ENCODE measurements at places on chromosomes 12 and 14.

- DNase-seq: no peak
Measured at GRCh38 chr12:30519535-30519934, 176.1 kb downstream of the IPO8 start.

GRCh38 chr12:124742111-124742510 is 121.6 kb downstream of the SCARB1 start:
- no peak for DNase-seq

DNA sequence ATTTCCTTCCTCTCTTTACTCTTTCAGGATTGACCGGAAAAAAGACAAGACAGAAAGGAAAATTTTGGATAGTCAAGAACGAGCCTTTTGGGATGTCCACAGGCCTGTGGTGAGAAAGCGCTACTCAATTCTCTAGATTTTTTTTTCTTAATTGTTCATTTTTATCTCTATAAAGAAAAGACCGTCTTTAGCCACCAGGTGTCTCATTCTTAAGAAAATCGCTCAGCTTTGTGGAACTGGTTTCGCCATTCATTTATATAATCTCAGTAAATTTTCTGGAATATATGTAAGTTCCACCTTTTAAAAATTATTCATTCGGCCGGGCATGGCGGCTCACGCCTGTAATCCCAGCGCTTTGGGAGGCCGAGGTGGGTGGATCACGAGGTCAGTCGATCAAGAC is 421.1 kb downstream of the DPF3 start:
- DNase-seq: no peak

GRCh38 chr14:60925286-60925685 is 55.6 kb downstream of the TRMT5 start:
- no peak for DNase-seq

DNA sequence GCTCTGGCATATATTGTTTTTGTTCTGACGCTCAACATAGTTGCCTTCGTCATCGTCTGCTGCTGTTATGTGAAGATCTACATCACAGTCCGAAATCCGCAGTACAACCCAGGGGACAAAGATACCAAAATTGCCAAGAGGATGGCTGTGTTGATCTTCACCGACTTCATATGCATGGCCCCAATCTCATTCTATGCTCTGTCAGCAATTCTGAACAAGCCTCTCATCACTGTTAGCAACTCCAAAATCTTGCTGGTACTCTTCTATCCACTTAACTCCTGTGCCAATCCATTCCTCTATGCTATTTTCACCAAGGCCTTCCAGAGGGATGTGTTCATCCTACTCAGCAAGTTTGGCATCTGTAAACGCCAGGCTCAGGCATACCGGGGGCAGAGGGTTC is 77.0 kb downstream of the GTF2A1 start:
- no peak for DNase-seq

- DNase-seq: no peak
Measured at GRCh38 chr14:103329401-103330347, 4.4 kb upstream of the EIF5 start.

GRCh38 chr14:92973261-92973797 is 50.4 kb downstream of the CHGA start:
- DNase-seq: no peak

GRCh38 chr12:58087423-58088127 is 146.2 kb downstream of the ATP23 start:
- no peak for DNase-seq

- DNase-seq: no peak
Measured at GRCh38 chr14:75609606-75610475, 31.4 kb downstream of the FLVCR2 start.

DNA sequence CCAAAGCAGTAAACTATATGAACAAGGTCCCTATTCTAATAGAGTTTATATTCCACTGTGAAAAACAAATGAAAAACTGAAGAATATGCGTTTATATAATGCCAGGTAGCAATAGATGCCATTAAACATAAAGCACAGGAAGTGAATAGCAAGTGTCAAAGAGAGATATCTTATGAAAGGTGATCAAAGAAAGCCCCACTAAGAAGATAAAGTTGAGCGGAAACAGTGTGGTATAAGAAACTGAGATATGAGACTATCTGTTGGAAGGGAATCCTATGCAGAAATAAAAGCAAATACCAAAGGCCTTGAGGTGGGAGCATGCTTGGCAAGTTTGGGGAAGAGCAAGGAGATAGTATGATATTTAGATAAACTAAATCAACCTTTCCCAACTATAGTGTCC is 123.1 kb upstream of the FAR2 start:
- DNase-seq: no peak

DNA sequence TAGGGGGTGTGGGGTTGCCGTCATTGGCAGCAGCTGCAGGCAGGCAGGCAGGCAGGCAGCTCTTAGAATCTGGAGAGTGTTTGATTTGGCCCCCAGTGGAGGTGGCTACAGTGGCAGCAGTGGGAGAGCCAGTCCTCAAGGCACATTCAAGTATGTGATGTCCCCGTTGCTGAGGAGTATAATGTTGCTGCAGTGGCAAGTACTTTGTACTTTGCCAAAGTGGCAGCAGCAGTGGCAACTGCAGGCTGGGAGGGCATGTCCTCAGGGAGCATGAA is 147.1 kb downstream of the PAPOLA start:
- no peak for DNase-seq

DNA sequence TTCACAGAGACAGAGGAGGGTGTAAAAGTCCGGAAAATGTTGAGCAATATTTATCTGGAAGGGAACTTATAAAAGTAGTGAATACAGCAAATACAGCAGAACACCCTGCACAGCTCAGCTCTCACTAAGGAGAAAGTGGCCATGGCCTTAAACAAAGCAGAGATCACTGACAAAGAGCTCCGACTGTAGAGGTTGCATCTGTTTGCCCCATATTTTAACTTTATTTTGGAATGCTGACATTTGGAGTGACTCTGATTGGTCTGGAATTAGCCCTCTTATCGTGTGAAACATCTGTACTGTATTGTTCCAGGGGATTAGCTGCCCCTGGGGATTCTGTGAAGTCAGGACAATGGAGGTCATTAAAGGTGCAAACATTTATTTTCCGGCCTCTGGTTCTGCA is 1275.7 kb upstream of the FLRT2 start:
- no peak for DNase-seq

DNA sequence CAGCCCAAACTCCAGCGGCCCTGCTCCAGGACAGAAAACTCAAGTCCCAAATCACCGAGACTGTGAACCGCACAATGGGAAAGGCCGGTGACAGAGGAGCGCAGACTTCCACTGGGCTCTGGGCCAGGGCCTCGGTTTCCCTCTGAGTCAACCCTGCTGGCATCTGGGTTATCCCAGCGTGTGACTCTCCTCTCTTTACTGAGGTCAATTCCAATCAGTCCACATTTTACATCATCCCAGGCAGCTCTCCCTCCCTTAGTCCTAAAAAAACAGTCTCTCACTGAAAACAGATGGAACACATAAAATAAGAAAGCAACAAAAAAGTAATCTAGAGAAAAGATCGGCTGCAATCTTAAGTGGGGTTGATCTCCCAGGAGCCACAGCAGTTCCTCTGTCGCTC is 36.9 kb downstream of the ITPK1 start:
- DNase-seq: no peak

- DNase-seq: no peak
Measured at GRCh38 chr12:52416795-52417194, 10.7 kb upstream of the KRT82 start.

- no peak for DNase-seq
Measured at GRCh38 chr14:55279384-55279783, 8.2 kb downstream of the FBXO34 start.

GRCh38 chr12:104703372-104703771 is 246.6 kb downstream of the CHST11 start:
- DNase-seq: no peak

DNA sequence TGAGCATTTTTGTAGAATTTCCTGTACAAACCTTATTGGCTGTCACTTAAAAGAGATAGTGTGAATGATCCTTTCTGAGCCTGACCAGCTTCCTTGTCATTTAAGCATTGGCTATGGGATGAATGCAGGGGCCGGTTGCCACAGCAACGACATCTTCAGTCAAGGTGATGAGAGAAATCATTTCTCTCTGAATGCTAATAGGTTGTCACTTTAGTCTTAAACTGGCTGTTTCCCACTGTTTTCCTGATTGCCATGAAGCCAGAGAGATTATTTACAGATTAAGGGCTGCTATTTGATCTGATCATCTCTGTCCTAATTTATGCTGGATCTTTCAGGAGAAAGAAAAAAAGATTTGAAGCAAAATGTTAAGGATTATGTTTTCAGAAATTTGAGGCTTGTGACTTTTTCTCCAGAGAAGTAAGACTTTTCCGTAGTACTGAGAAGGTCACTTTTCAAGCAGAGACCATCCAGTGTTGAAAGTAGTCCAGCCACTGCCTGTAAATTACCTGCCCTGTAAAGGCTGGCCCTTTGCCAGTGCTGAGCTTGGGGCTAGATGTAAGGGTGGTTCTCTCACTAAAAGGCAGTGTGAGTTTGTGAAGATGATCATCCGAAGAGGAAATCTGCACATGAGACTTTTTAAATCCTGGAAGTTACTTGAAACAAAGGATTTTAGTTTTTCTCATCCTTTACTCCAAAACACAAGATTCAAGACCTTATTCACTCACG is 235.6 kb downstream of the DACT1 start:
- DNase-seq: no peak

DNA sequence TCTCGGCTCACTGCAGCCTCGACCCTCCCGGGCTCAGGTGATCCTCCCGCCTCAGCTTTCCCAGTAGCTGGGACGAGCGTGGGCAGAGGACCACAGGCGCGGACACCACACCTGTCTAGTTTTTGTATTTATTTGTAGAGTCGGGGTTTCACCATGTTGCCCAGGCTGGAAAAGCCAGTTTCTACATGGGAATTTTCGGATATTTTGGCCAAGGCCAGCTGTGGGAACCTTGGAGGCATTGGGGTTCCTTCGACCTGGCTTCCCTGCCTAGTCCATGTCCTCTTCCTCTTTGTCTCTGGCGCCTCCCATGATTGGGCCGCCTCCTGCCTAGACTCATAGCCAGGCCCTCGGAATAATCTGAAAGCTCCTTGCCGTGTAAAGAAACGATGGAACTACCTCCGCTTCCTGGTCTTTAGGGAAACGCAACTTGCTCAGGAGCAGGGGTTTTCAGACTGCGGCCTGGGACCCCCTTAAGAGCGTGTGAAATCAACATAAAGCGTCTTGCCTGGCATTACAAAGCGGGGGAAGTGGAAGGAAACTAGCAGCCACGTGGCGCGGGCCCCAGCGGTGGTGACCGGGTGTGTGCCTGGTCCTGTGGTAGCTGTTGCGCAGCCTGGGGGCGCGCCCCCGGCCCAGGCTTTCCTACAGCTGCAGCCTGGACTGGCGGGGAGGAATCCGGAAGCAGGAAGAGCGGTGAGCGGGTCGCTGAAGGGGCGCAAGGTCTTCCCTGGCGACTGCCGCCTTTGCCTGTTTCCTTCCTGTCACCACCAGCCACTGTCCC is 1.4 kb upstream of the HSP90AA1 start:
- DNase-seq: peak; percentile 33
